ENCODE measurements at places on chromosomes 2 and 18.

DNA sequence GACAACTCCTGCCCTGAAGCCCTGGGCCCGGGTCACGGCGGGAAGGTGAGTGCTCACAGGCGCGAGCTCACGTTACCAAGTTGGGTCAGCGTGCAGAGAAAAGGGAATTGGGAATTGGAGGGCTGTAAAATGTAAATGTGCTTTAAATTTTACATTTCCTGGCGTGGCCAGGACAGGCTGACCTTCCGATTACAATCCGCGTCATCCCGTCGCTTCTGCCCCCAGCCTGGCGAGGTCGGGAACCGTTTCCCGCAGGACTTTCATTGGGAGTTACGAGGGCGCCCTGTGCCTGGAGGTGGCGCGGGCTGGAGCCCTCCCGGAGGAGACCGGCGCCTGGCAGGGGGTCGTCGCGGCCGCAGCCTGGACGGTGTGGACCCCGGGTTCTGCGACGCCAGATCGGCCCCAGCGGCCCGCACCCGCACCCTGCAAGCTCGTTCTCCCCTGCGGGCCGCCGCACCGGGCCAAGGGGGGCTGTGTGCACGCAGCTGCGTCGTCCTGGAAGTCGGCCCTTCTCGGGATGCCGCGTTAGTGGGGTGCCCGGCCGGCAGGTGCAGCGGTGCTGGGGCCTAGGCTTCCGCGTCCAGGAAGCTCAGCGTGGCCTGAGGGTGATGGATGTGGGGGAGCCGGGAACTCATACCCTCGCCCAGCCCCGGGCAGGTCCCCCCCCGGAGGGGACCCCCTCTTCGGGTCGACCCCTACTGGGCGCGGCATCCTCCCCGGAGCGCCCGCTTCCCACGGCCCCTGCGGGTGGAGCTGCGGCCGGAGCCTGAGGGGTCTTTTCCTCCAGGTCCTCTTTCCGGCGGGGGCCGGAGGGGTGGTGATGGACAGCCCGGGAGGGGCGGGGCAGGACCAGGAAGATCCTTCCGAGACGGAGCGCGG is 63.9 kb downstream of the LRRFIP1 start:
- DNase-seq, result no peak

DNA sequence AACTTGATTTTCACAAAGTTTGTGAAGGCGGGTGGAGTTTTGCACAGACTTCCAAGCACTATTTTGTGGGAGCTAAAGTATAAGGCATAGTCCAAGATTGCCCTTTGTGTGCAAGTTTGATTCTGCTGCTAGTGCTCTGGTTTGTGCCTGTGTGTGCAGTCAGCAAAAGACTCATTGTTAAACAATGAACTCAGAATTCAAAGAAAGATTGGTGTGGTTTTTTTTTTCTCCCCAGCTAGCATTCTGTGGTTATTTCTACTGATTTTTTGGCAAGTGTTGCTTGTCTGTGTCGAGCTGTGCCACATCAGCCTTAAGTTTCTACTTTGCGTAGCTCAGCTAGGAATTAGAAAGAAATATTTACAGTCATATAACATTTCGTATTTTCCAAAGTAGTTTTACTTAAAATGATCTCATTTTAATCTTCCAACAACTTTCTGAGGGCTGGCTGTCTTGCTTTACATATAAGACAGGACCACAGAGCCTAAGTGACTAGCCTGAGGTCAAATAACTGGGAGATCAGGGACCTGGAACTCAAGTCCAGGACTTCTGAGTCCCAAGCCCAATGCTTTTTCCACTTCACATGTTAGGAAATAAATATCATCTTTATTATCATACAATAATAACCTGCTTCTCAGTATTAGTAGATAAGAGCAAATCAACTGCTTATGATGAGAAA is 69.8 kb downstream of the BABAM2 start:
- DNase-seq, result no peak

DNA sequence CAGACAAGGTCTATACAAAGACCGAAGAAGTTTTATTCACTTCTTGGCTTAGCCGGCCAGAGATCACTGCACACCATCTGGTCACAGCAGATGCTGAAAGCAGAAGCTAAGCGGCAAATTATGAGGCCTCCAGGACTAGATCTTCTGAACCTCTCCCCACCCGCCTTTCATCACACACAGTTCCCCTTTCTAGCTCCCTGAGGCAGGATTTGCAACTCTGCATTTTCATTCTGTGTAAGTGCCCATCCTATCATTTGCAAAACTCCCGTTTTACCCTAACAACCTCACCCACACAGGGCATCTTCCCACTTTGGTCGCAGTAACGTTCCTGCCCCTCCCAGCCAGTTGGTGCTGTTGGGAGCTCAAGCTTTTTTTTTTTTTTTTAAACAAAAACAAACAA is 3.1 kb upstream of the MOB1A start:
- DNase-seq, result no peak

GRCh38 chr2:129192841-129193253 is 786.6 kb upstream of the RAB6C start:
- no peak for DNase-seq

GRCh38 chr2:190093793-190094192 is 31.3 kb upstream of the MSTN start:
- DNase-seq, result no peak

GRCh38 chr18:35174093-35174731 is 66.6 kb upstream of the ZNF397 start:
- DNase-seq, result no peak

- DNase-seq, result no peak
Measured at GRCh38 chr2:12978066-12978835, 261.5 kb downstream of the TRIB2 start.

DNA sequence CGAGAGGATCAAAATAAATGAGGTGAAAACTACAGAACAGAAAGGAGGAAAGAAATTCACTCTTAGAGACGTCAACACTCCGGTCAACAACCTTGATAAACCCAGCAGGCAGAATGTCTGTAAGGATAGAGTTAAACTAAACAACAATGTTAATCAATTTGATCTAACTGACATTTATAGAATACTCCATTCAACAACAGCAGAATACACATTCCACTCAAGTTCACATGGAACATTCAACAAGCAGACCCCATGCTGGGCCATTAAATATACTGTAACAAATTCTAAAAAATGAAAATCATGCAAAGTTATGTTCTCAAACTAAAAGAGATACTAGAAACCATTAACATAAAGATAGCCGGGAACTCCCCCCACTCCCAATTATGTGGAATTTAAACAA is 41.8 kb downstream of the FAM210A start:
- DNase-seq, result no peak

DNA sequence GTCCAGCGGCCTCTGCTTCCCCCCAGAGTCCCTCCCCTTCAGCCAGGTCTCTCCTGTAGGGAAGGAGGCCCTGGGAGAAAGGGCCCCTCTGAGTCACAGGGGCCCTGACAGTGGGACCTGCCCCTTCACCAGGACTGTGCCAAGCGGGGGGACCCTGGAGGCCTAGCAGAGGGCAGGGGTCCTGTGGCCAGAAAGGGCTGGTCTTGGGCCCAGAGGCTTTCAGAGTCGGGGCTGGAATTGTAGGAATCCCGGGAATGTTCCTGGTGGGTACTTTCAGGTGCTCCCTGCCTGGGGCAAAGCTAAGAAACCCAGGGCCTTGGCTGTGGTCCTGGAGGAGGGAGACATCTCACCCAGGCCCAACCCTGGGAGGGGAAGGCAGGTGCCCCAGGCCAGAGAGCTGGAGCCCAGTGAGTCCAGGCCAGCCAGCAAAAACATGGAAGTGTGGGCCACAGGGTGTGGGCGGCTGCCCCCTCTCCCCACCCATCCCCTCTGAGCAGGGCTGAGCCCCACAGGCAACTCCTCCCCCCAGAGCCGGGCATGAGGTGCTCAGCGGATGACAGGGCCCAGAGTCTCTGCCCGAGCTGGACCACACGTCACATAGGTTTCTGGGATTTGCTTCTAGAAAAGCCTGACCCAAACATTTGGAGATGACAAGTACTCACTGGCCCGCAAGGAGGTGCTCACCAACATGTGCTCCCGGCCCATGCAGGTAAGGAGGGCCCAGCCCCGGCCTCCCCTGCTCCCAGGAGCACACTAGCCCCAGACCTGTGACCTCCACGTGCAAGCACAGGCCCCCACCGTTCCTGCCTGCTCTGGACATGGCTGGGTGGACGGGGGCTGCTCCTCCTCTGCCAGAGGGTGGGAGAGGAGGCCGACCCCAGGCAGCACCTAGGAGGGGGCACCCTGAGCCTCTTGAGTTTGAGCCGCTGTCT is 48.2 kb upstream of the ALPP start:
- no peak for DNase-seq

- no peak for DNase-seq
Measured at GRCh38 chr18:3323900-3324299, 62.0 kb downstream of the MYL12B start.

GRCh38 chr2:101330253-101330933 is 21.9 kb upstream of the RNF149 start:
- peak; percentile 45 for DNase-seq

GRCh38 chr2:105369777-105370690 is 28.8 kb downstream of the FHL2 start:
- DNase-seq, result peak; percentile 91

DNA sequence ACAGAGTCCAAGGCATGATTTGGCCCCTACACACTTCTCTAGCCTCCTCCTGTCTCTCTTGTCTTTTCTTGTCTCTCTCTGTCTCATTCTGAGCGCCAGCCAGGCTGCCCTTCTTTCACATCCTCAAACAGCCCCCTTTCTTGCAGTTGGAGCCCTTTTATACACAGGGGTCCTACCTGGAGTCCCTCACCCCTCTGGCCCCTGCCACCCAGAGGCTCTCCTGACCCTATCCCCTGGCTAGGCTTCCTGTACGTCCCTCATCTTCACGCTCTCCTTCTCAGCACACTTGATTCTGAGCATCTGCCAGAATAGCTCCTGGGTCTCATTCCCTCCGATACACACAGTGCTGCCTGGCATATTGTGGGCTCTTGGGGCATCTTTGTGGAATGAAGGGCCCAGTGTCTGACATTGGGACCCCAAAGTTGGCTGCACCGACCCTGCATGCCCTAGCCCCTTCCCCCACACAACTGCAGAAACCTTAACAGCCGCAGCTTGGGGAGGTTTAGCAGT is 261.9 kb downstream of the DYSF start:
- no peak for DNase-seq

DNA sequence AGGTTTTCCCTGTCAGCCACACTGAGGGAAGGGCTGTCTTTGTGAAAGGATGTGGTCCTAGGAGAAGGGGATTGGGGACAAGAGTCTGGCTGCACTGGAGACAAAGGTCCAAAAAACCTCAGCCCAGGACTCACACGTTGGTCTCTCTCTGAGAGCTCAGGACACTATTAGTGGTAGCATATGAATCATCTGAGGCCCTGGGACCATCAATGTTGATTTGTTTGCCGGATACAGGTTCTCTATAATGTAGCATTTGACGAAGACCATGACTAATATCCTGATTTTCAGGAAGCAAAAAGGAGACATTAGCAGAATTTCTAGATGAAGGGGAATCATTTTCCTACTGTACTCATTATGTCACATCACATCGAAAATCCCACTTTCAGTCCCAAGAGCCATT is 22.2 kb upstream of the DNAH6 start:
- DNase-seq, result no peak

DNA sequence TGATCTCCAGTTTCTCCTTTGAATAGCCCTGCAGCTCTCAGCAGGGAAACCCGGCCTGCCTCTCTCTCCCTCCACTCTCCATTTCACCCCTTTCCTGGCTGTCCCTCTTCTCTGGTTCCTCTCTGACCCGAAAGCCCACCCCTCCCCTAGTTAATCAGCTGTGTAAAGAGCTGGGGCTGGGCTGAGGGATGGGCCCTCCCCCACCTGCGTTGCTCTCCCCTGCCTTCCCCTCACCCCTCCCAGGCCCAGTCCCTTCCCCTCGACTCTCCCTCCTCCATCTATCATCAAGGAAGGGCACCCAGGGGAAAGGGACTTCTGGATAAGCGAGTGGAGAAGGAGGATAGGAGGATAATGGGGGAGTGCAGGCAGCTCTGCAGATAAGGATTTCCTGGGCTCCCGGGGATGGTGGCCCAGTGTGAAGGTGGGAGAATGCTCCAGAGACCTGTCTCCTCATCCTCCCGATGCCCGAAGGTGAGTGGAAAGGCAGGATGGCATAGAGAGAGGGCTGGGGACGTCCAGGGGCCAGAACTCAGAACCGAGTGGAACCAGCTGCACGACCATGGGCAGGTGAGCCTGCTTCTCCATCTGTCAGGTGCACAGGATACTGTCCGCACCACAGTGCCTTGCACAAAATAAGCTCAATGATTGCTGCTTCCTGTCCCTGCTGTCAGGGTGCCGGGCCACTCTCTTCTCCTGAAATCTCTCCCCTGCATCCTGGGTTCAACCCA is 12.0 kb downstream of the SLC30A3 start:
- DNase-seq, result no peak

GRCh38 chr2:171160956-171161740 is 455 bp upstream of the TLK1 start:
- DNase-seq, result peak; percentile 63

DNA sequence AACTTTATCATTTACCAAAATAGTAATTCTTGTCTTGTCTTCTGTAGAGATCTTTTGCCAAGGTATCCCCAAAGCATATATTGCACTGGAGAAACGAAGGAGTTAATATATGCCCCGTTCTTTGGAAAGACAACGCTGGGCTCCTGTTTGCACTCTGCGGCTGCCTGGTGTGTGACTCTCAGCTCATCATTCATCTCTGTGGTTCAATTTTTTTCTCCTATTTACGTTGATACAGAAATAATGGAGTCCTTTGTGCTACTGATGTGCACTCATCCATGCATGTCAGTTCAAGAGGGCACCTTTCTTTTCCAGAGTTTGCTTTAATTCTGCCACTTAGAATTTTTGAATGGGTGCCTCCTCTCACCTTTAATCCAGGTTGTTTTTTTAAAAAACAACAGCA is 655.5 kb downstream of the DCDC2C start:
- DNase-seq, result no peak

DNA sequence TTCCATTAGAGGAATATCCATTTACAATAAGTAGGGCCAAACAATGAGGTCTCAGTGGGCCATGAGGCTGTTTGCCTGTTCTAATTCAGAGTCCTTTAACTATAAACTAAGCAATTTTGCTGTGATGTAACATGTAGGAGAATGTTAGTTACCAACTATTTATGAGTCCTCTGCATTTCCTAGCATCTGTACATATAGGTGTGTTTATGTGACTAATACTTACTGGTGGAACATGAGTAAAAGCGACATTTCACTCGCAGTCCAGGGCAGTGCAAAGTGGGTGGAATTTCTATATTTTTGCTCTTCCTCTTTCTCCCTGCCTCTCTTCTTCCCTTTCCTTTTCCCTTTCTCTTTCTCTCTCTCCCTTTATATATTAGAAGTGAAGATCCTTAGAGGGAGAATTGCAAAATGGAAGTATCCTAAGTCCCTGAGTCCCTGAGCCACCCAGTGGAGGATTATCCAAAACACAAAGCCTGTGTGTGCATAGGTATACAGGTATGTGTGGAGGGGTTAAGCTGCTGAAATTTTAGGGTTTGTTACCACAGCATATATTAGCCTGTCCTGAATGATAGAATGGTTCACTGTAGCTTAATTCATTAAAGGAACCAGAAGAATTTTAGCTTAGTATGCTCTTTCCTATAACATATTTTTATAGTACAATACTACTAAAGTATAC is 487.0 kb upstream of the FANCL start:
- no peak for DNase-seq

- no peak for DNase-seq
Measured at GRCh38 chr2:40877734-40878288, 425.9 kb upstream of the SLC8A1 start.

- no peak for DNase-seq
Measured at GRCh38 chr2:215981115-215981514, 32.2 kb downstream of the MREG start.

Data from activated CD4-positive, alpha-beta T cell treated with anti-CD3 and anti-CD28 coated beads, Interleukin-2, amount 50 U/mL, for 48 hours (primary cell).